SHP77 treated with DMSO at 0.1 percent for 48 hours (cell line): ENCODE measurements at places on chromosomes 1 and 21.
A peak's percentile ranks its signal among the peaks of the same experiment; 100 is the strongest.

GRCh38 chr1:7525338-7526063 lies 245.6 kb upstream of the VAMP3 start:
- no peak for DNase-seq

- DNase-seq = no peak
Measured at GRCh38 chr1:115668579-115668978, 26.8 kb downstream of the VANGL1 start.

GRCh38 chr1:225441314-225442122 lies 13.7 kb upstream of the LBR start:
- no peak for DNase-seq

DNA sequence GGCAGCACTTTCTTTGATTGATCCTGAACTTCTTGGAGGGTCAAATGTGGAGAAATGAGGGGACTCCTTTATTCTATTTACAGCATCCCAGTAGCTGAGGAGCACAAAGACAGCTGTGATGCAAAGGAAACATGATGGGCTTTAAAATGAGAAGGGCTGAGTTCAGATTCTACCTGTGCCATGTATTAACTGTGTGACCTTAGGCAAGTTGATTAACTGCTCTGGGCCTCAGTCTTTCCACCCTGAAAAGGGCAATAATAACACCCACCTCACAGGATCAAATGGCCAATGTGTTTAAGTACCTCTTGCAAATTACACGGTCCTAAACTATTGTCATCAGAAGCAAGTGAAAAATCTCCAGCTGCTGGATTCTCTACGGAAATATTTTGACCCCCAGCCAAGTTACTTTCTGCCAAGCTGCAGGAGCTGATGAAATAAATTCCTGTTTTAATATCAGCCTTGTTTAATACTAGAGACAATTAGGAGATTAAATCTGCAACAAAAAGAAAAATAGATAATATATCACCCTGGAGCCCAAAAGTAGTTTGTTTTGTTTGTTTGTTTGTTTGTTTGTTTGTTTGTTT lies 15.7 kb downstream of the TMEM81 start:
- no peak for DNase-seq

GRCh38 chr1:228139931-228140723 lies at the start of gene GUK1:
Gene GUK1 (plus strand): TSS chr1:228140279. CDS start chr1:228140303, 24 bp downstream.
- peak; percentile 98 for DNase-seq

DNA sequence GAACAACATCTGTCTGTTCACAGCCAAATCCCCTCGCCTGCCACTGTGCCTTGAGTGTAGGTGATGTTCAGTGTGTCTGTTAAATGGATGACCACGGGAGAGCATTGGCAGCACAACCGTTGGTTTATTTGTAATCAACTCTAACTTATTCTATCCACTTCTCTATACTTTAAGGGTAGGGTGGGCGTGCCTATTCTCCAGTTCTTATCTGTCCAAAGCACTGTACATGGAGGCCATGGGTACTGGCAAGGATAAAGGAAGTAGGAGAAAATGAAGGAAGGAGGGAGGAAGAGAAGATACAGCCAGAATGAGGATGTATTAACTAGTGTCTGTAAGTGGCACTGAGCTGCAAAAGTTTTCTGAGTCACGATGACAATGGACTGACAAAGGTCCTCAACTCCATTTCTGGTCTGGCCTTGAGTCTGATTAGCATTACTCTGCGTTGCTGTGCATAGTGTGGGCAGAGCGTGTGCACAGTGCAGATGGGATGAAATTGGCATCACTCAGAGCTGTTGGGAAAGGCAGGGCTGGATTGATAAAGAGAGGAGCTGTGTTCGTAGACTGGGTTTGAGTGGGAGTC lies 7.1 kb downstream of the RHOU start:
- no peak for DNase-seq

- DNase-seq = no peak
Measured at GRCh38 chr1:107019166-107019565, 37.3 kb upstream of the PRMT6 start.

DNA sequence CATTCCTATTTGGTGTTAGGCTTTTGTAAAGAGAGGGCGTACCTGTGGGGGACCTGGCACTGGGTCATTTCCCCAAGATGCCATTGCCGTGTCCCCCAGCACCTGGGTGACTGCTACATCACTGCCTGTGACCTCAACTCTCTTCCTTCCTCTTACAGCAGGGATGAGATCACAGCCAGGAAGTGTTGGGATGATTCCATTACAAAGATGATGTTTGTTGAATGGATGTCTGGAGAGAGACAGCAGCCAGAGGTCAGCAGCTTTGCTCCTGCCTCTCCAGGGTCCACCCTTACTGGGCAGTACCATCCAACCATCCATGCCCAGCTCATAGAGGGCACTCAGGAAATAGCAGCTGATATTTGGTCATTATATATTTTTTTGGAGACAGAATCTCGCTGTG lies 35.1 kb downstream of the TMEM51 start:
- no peak for DNase-seq

GRCh38 chr1:26991310-26992116 lies 2.0 kb upstream of the TRNP1 start:
- DNase-seq = no peak

DNA sequence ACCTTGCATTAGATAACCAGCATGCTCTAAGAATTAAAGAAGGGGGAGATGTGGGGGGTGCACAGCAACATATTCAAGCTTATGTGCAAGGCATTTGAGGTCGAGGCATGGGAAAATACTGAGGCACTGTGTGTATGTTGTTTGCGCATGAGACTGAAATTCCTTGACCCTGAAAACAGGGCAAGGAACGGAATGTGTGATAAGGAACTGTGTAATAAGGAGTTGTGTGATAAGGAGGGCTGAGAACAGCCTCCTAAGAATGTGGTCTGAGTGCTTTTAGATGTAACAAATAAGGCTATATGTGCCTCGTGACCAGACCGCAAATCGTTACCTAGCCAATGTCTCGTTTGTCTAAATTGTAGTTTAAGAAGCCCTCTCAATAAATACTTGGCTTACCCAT lies 26.5 kb upstream of the ITLN1 start:
- no peak for DNase-seq

GRCh38 chr1:28109639-28110038 lies 21.2 kb upstream of the EYA3 start:
- DNase-seq = no peak

DNA sequence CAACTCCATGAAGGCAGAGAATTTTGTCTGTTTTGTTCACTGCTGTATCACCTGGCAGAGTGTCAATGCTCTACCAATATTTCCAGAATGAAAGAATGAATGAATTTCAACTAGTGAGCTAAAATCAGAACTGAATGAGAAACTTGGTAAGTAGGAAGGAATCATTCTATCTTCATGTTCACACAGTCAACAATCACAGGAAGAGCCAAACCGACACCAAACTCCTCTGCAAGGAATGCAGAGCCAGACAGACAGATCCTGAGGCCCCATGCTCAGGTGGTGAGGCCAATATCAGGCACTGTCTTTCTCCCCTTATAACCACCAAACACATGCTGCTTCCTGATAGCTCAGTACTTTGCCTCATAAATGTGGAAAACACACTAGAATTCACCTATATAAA lies 139.1 kb downstream of the SLC45A1 start:
- DNase-seq = no peak

DNA sequence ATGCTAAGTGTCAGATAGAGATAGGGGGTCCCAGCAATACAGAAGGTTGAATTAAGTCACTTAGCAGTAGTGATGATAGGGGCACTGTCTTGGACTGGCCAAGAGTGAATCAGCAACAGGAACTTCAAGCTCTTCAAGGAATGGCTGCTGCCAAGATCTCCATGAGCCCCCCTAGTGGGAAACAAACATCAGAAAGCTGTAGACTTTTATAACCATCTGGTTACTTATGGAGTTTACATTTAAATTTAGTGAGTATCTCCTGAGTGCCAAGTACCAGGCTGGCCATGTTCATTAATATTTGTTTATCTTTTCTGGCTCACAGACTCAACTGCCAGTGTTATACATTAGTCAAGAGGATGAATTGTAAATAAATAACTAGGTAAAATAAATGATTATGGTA lies 327.3 kb downstream of the TTLL7 start:
- no peak for DNase-seq

GRCh38 chr21:45074818-45075595 lies 627 bp downstream of the ADARB1 start:
- DNase-seq = no peak

GRCh38 chr21:45611939-45612664 lies 31.4 kb upstream of the PCBP3 start:
- DNase-seq = peak; percentile 61

GRCh38 chr1:191134796-191135195 lies 657.1 kb upstream of the BRINP3 start:
- no peak for DNase-seq

- no peak for DNase-seq
Measured at GRCh38 chr1:162993846-162994245, 75.3 kb upstream of the RGS4 start.

- no peak for DNase-seq
Measured at GRCh38 chr1:65267271-65267670, 42.1 kb upstream of the DNAJC6 start.
